ENCODE measurements at places on chromosomes 16 and 17. TPM values are rescaled to one million over a fixed set of nuclear protein-coding genes. Genes with fewer than 3 reads are reported as not detected.

Gene RDM1
- not detected for total RNA-seq

Gene GCGR
- total RNA-seq = not detected

GRCh38 chr17:76142039-76142584 lies 1.1 kb upstream of the FOXJ1 start:
- no peaks in the 10 kb centered on the region for H3K36me3 ChIP-seq
- peak overlapping the region; percentile 61 for H3K27ac ChIP-seq
- H3K4me3 ChIP-seq = no peak overlapping the region
- H3K27me3 ChIP-seq = no peaks in the 10 kb centered on the region
- no peak for DNase-seq

DNA sequence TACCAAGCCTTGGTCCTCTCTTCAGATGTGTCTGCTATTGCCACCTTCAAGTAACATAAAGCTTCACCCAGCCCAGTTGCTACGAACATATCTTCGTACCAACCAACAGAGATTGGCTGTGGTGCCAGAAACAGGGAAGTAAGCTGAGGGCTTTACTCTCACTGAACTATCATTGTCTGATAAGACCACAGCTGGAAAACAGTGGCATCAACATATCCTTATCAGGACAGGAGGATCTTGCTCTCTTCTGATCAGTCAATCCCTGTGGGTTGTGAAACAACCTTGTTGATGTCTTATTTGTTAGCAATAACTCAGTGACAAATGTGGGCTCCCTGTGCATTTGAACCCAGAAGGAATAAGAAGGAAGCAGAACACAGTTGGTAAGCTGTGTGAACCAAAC lies 446.3 kb upstream of the MAF start:
- no peaks in the 10 kb centered on the region for H3K36me3 ChIP-seq
- H3K27ac ChIP-seq = no peak overlapping the region
- no peaks in the 10 kb centered on the region for H3K27me3 ChIP-seq
- no peaks in the 10 kb centered on the region for H3K4me1 ChIP-seq
- no peak for DNase-seq
- no peak overlapping the region for H3K4me3 ChIP-seq

DNA sequence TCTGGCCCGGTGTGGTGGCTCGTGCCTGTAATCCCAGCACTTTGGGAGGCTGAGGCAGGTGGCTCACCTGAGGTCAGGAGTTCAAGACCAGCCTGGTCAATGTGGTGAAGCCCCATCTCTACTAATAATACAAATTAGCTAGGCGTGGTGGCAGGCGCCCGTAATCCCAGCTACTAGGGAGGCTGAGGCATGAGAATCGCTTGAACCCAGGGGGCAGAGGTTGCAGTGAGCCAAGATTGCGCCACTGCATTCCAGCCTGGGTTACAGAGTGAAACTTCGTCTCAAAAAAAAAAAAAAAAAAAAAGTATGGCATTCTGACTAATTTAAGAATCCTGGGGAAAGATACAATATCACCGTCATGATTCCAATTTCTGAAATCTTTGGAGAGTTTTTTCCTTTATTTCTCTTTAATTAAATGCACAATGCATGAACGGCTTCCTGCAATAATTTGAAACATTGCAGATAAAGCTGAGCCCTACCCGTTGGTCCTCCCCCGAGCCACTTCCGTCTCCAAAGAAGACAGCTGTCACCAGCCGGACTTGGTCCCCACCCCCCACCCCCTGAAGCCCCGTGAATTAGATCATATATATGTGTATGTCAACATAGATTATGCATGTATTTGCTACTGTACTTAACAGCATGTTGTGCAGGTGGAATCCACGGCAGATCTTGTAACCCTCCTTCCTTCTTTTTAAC lies 142.6 kb upstream of the PLCG2 start:
- no peak overlapping the region for H3K4me3 ChIP-seq
- no peaks in the 10 kb centered on the region for H3K36me3 ChIP-seq
- no peaks in the 10 kb centered on the region for H3K27me3 ChIP-seq
- peaks cover 18% of the 10 kb centered on the region for H3K4me1 ChIP-seq

Measured in naive thymus-derived CD4-positive, alpha-beta T cell (primary cell).